ENCODE measurements at places on chromosomes 7 and 10. TPM values are rescaled to one million over a fixed set of nuclear protein-coding genes. Genes with fewer than 3 reads are reported as not detected.

DNA sequence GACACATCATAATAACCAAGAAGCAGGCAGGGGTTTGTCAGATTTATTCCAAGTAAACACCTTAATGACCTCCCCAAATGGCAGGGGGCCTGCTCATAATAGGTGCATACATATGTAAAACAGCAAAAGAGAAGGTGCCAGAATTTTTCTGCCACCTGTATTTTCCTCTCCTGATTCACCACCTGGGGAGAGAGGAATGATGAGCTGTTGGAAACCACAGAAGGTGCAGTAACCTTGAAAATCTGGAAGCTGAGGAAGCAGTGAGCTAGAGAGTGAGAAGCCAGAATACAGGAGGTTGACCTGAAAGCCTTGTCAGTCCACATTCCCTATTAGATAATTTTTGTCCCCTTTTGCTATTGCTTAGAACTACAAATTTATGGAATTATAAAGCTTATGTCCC, 46.2 kb upstream of the PDE1C start:
- DNase-seq: no peak

SDK1 gene
- total RNA-seq: 9.9 TPM

GRCh38 chr10:78768041-78768835, 300.5 kb upstream of the ZMIZ1 start:
- DNase-seq: peak; percentile 62

IFIT5 gene
- total RNA-seq: 14.9 TPM

- DNase-seq: no peak
These were observed 6.5 kb downstream of the HIPK2 start for GRCh38 chr7:139771001-139771956.

DNA sequence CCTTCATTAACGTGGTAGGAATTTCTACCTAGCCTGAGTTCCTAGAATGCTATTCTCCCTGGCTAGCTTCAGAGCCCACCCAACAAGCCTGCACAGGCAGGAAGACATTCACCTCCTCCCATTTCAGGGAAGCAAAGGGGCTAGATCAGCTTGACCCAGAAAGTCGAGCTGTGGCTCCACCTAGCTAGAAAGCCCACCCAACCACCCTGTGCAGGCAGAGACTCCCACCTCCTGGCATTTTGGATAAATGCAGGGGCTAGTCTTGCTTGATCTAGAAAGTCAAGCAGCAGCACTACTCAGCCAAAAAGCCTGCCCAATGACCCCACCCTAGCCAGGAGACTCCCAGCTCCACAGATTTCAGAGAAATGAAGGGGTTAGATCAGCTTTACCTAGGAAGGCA, 479.5 kb downstream of the SDK1 start:
- no peak for DNase-seq

DNA sequence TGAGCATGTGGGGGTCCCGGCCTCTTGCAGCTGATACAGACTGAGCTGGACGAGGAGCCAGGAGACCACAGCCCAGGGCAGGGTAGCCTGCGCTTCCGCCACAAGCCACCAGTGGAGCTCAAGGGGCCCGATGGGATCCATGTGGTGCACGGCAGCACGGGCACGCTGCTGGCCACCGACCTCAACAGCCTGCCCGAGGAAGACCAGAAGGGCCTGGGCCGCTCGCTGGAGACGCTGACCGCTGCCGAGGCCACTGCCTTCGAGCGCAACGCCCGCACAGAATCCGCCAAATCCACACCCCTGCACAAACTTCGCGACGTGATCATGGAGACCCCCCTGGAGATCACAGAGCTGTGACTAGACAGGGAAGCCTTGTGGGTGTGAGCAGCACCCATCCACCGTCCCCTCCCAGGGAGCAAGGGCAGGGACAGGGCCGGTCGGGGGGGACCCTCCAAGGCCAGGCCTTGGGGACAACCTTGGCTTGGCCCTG, 36.1 kb downstream of the PSAP start:
- no peak for DNase-seq

CFAP46 gene
- total RNA-seq: 0.41 TPM

CLDN3 gene
- total RNA-seq: 9.9 TPM
